ENCODE measurements at places on chromosomes 4 and X.

DNA sequence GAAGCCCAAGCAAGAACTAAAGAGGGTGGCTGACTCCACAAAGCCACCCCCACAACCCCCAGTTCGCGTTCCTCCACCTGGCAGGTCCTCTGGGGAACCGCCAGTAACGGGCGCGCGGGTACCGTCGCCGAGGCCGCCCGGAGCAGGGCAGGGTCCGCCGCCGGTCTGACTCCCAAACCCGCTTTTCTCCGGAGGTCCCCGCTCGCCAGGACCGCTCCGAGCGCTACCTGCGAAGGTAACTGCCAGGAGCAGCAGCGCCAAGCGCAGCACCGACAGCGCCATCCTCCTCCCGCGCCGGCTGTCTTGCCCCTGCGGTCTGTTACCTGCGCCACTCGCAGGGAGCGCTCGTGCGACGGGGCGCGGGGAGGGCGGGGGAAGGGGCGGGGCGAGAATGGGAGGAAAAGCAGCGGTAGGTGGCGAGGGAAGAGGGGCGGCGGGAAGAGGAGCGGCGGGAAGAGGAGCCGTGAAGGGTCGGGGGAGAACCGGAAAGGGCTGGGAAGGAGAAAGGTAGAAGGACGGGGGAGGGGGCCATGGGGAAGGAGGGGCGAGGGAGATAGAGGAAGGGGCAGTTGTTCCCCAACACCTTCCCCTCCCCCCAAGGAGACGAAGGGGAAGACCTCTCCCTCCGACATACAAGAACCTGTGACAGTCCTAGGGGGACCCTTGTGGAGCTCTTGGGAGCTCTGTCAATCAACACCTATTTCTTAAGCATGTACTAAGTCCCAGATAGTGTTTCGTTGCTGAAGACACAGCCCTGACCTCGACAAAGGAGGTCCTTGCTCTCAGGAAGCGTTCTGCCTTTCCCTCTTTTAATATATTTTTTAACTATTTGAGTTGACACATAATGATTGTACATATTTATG lies at the start of gene SPINK2:
Gene SPINK2, minus strand, starts transcription at position 321 of the 863 bp plus-strand sequence. Its CDS starts 39 bp downstream, at position 282.
- DNase-seq = no peak

- DNase-seq = no peak
These were observed 556 bp upstream of the SMARCA5 start for GRCh38 chr4:143512978-143513313.

DNA sequence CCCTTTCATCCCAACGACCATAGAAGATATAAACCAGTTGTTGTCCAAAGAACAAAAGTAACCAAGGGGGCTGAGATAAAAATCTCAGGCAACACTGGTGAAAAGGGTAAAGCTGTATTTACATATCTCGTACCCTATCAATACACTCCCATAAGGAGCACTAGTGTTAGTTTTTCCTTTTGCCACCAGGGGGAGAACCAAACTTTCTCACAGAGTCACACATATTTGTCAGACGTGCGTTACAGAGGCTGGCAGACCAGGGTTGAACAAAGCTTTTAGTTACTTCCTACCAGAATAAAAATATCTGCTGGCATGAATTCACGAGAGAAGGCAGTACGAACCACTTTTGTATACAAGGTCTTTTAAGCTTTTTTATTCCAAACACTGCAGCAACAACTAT lies 88.3 kb downstream of the AMELX start:
- DNase-seq = peak; percentile 28

GRCh38 chr4:156248917-156249316 lies 295.3 kb upstream of the CTSO start:
- DNase-seq = no peak

DNA sequence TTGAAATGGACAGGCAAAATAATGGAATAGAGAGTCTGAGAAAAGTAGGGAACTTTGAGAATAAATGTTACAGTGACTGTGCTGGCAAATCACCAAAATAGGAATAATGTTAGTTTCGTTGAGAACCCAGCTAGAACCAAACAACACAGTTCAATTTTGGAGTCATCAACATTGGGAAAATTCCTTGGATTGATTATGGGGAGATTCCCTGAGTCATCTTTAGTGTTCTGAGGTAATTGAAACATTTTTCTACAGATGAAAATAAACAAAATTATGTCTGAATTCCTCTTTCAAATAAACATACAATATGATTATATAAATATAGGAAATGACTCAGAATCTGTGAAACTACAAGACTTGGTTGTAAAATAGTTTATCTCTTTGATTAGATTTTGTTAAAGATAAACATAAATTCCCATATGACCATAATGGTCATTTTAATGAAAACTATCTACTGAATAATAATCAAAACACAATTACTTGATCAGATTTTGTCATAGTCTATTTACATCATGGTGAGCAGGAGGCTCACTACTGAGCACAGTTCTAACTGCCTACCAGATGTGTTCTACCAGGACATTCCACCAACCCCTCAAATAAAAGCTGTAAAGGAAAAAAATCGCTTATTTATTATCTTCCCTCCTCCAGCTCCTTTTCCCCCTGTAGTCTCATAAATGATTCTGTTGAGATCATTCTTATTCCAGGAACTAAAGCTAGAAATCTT lies 51.4 kb upstream of the GABRA2 start:
- DNase-seq = no peak

DNA sequence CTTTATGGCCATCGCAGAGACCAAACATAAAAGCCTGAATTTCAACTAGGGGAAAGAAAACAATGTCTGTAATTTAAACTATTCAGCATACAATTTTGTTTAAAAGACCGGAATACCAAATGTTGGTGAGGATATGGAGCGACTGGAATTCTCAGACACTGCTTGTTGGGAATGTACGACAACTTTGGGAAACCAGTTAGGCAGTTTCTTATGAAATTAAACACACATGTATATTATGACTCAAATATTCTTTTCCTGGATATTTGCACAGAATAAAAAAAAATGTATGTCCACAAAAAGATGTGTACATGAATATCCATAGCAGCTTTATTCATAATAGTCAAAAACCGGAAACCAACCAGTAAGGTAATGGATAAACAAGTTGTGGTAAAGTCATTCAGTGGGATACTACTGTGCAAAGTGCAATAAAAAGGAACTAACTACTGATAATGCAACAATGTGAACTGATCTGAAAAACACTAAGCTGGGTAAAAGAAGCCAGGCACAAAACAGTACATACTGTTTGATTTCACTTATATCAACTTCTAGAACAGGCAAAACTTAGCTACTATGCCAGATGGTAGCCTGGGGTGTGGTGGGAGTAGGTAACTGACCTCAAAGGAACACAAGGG lies 152.7 kb upstream of the FTHL17 start:
- no peak for DNase-seq

DNA sequence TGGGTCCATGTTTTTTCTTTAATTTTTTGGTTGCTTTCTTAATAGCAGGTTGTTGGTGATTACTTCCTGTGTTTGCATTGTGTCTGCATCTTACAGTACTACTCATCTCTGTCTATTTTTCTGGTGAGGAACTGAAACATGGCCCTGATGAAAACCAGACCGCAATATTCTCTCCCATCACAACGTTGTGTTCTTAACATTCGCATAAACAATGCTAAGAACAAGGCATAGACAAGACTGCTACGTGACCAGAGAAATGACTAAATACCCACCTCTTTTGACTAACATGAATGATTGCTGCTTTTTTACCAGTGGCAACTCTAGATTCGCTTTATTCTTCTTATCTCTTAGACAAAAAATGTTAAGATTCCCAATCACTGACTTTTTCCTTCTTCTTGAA lies 179.1 kb downstream of the GC start:
- no peak for DNase-seq

DNA sequence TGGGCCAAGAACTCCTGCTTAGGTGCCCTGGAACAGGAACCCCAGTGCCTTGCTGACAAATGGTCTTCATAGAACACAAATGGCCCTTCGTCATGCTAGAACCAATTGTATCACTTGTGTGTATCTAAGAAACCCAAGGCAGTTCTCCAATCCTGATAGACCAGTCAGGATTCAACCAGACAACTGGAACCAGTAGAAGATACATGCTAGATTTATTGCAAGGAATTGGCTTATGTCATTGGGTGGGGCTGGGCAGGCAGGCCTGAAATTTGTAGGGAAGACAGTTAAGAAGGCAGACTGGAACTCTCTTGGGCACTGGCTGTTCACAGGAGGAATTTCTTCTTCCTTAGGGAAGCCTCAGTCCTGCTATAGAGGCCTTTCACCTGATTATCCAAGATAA lies 17.0 kb upstream of the TBL1X start:
- no peak for DNase-seq

DNA sequence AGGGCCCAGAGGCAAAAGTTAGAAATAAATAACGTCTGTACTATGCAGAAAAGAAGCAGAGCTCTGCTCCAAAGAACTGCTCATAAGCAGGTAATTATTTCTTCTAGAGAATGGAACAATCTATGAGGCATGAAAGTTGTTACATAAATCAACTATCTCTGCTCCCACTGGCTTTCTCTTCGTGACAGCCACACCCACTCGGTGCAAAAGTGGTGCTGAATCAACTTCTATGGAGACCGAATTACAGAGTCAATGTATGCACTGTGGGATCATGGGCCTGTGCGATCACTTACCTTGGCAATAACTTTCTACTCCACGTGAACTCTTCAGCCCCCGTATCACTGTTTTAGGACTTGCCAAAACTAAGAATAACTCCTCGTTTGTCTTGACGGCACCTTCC lies 99.4 kb upstream of the ATXN3L start:
- DNase-seq = no peak

GRCh38 chr4:14340321-14340720 lies 662.0 kb upstream of the CPEB2 start:
- no peak for DNase-seq

- DNase-seq = no peak
These were observed 10.3 kb upstream of the SLC10A4 start for GRCh38 chr4:48472794-48473193.

DNA sequence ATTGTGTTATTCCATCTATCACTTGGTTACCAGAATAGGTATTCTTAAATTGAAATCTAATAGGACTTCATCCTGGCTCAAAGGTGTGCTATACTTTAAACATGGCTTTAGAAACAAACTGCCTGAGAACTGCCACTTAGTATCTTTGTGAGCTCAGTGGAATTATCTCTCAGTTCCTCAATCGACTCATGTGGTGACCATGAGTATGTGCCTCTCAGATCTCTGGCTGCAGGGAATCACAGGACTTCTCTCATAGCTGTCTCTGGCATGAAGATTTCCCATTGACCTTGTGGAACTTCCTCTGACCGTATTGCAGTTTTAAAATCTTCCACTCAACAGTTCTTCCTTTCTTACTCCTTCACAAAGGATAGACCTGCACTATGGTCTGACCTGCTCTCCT lies 681.9 kb upstream of the BOD1L1 start:
- no peak for DNase-seq

- DNase-seq = no peak
These were observed 60.6 kb upstream of the WWC2 start for GRCh38 chr4:183038436-183038835.

DNA sequence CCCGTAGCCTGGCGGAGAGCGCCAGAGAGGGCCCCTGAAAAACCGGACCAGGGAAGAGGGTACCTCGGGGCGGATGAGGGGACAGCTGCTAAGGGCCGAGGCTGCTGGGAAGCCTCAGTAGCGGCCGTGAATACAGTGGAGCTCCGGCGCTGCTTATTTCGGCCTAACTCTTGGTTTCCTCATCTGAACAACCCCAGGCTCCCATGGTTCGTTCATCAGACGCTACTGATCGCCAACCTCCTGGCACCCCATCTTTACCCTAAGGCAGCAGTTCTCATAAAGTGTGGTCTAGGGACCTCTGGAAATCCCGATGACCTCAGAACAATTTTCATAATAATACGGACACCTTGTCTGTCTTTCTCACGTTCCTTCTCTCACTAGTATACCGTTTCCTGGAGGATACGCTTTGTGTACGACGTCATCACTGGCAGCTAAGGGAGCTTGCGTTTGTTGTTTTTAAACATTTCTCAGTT lies 645 bp upstream of the RAB28 start:
- DNase-seq = no peak

DNA sequence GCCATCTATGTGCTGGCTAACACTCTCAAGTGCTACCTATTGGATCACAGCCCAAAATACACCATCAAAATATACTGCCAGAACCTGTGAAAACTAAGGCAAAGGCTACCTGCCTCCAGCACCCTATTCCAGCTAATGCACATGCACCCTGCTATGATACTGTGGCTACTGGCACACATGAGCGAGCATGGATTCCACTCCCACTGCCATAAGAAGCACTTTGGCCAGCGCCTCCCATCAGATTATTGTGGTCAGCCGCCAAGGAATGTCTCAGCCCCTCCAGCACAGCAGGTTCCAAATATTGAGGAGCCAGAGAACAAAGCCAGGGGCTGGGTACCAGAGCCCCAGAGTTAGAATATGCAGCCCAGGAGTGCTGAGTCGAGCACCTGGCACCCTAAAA lies 32.5 kb upstream of the TMPRSS11F start:
- no peak for DNase-seq

DNA sequence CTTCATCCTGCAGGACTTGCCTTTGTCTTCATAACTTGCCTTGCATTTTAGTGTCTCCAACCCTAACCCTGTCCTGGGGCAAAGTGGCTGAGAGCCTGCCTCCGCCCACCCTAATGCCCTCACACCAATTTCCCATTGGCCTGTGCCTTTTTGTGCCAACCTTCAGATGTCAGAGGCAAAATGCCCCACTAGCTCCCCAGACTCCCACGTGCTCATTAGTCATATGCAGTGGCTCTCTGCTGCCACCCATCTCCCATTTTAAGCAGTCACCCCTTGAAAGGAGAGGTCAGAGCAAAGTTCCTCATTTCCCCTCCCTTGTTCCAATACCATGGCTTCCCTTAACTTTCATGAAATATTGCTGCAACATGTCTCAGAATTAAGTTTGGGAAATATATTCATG lies 74.8 kb upstream of the PASD1 start:
- no peak for DNase-seq

DNA sequence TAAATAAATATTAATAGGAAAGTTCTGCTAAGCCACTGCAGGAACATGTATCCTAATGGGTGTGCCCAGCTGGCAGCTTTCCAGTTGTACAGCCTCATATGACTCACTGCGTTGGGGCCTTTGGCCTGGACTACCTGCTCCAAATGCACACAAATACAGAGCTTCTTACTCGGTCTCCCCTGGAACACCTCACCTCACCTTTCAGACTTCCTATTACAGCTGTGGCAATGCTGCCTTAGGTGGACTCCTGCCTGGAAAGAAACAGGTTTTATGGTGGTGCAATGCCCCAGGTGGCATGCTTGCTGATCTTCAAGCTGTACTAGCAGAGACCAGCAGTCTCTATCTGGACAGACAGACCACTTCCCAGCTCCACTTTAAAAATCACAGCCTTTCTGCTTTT lies 85.7 kb upstream of the EXOC1L start:
- peak; percentile 82 for DNase-seq

GRCh38 chrX:49209434-49210251 lies 9.7 kb upstream of the SYP start:
- no peak for DNase-seq

- no peak for DNase-seq
These were observed 349.9 kb downstream of the BMPR1B start for GRCh38 chr4:95107635-95108034.

- DNase-seq = no peak
These were observed at the start of gene SMIM10L2A for GRCh38 chrX:135421932-135422809. SMIM10L2A (plus strand) TSS chrX:135421944; CDS start chrX:135422132, 188 bp downstream.

GRCh38 chr4:80138551-80139538 lies 58.5 kb upstream of the PRDM8 start:
- DNase-seq = no peak

All from hematopoietic multipotent progenitor cell treated with erythropoietin and hydrocortisone succinate and interleukin-3 and kit ligand, for 15 days (in vitro differentiated cells).